Lung (tissue), 17 donors: ENCODE measurements at places on chromosomes 16 and 17. TPM values are rescaled to one million over a fixed set of nuclear protein-coding genes. Genes with fewer than 3 reads are reported as not detected.

DNA sequence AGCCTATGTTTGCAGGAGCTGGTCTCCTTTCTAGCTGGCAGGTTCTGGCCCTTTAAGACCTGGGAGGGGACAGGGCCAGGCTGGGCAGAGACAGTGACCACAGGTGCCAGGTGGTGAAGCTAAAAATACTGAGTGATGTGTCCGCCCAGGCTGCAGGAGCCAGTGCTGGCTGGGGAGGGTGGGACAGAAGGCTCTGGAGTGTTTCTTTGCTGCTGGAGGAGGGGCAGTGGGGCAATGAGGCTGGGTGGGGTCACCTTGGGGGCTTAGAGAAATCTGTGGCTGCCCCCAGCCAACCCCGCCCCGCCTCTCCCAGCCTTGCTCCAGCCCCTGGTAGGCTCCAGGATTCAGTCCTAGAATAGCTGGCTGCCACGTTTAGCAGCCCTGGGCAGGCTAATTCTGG, 30.4 kb upstream of the SBK1 start:
- no peak for DNase-seq

GRCh38 chr17:60744355-60744966, 66.8 kb downstream of the BCAS3 start:
- DNase-seq: peak; percentile 64

- peak; percentile 68 for DNase-seq
Observed at GRCh38 chr16:85402910-85403692, 210.0 kb upstream of the GSE1 start.

TSR3 gene
- polyA plus RNA-seq: 58.5 TPM
